Melanocyte of skin (primary cell): ENCODE measurements at places on chromosomes 2 and 18. TPM values are rescaled to one million over a fixed set of nuclear protein-coding genes. Genes with fewer than 3 reads are reported as not detected.

Gene ODC1
- total RNA-seq: 40.3 and 45.0 TPM in 2 replicates

Gene RAB6C
- total RNA-seq: under 0.01 TPM in 1 of 2 replicates, not detected in the other

Gene TET3
- 2.1 and 3.6 TPM in 2 replicates for total RNA-seq

Gene CYP27C1
- total RNA-seq: under 0.01 and 0.33 TPM in 2 replicates
